ENCODE measurements at places on chromosomes 3 and 15. TPM values are rescaled to one million over a fixed set of nuclear protein-coding genes. Genes with fewer than 3 reads are reported as not detected.

Gene APOD
- 0.11 TPM for total RNA-seq

Gene OTOL1
- not detected for total RNA-seq

Gene TTLL13
- total RNA-seq: not detected

Gene BFSP2
- not detected for total RNA-seq

Gene THSD4
- 63.7 TPM for total RNA-seq

Gene KLHL25
- total RNA-seq: 5.0 TPM

Gene ECE2
- not detected for total RNA-seq

Gene NUDT16
- total RNA-seq: 15.0 TPM

Gene IP6K1
- 30.5 TPM for total RNA-seq

Gene TMEM207
- total RNA-seq: not detected

Gene APBA2
- 10.7 TPM for total RNA-seq

Gene ATP8B4
- 2.1 TPM for total RNA-seq

Gene OIP5
- 12.1 TPM for total RNA-seq

Gene IQCF5
- not detected for total RNA-seq

Gene SLC26A6
- 24.5 TPM for total RNA-seq

Gene ASB14
- total RNA-seq: under 0.01 TPM

Gene ATP13A5
- not detected for total RNA-seq

Gene SAXO2
- 0.22 TPM for total RNA-seq

Gene DYNLT2B
- total RNA-seq: 7.9 TPM

Gene DPH3
- total RNA-seq: 19.0 TPM

Gene SLC9C1
- 0.12 TPM for total RNA-seq

Gene EFCAB12
- under 0.01 TPM for total RNA-seq

Gene CNTN3
- total RNA-seq: 5.0 TPM

Gene SCN5A
- total RNA-seq: 0.75 TPM

Gene ITGA11
- 2.8 TPM for total RNA-seq

Gene MKRN3
- total RNA-seq: 0.37 TPM

Gene CCDC39
- total RNA-seq: 0.12 TPM

Gene TRNT1
- total RNA-seq: 32.9 TPM

Gene ISL2
- total RNA-seq: 0.12 TPM

Gene PAK6
- under 0.01 TPM for total RNA-seq

Gene ROPN1
- total RNA-seq: not detected

Gene GOLGA6D
- total RNA-seq: not detected

Gene TNFAIP8L3
- total RNA-seq: 13.0 TPM

Gene MYO5A
- 70.7 TPM for total RNA-seq

Gene KLHL40
- not detected for total RNA-seq

Gene EPHA3
- total RNA-seq: 1.9 TPM

Gene MEX3B
- total RNA-seq: 2.2 TPM

Gene MYO1E
- total RNA-seq: 103 TPM

Gene IL20RB
- total RNA-seq: 1.8 TPM

Gene GOLGA8H
- total RNA-seq: 0.33 TPM

Gene TRH
- not detected for total RNA-seq

Gene GOLGA8R
- total RNA-seq: 1.9 TPM

Gene FGF7
- 264 TPM for total RNA-seq

Gene ZMYND10
- total RNA-seq: 1.2 TPM

Gene PP2D1
- not detected for total RNA-seq

Gene SLC28A2
- total RNA-seq: not detected

Gene C2CD4A
- total RNA-seq: 0.12 TPM

Gene ZNF662
- 1.9 TPM for total RNA-seq

Gene LRRC57
- total RNA-seq: 15.7 TPM

Gene BOC
- total RNA-seq: 16.6 TPM

Gene ROBO2
- total RNA-seq: 0.37 TPM

Data from uterine smooth muscle cell (primary cell).